ENCODE measurements at places on chromosomes 16 and 17. TPM values are rescaled to one million over a fixed set of nuclear protein-coding genes. Genes with fewer than 3 reads are reported as not detected.
A peak's percentile ranks its signal among the peaks of the same experiment; 100 is the strongest.

RBFOX1 gene
- not detected for total RNA-seq

AATK gene
- total RNA-seq = 0.25 TPM

GRCh38 chr17:65556910-65557348 lies 4.5 kb downstream of the AXIN2 start:
- H3K36me3 ChIP-seq = peaks cover 3% of the 10 kb centered on the region
- no peak for DNase-seq
- H3K4me3 ChIP-seq = peak overlapping the region; percentile 66
- no peaks in the 10 kb centered on the region for H3K27me3 ChIP-seq
- peak overlapping the region; percentile 36 for H3K27ac ChIP-seq
- H3K4me1 ChIP-seq = peaks cover 9% of the 10 kb centered on the region

DNA sequence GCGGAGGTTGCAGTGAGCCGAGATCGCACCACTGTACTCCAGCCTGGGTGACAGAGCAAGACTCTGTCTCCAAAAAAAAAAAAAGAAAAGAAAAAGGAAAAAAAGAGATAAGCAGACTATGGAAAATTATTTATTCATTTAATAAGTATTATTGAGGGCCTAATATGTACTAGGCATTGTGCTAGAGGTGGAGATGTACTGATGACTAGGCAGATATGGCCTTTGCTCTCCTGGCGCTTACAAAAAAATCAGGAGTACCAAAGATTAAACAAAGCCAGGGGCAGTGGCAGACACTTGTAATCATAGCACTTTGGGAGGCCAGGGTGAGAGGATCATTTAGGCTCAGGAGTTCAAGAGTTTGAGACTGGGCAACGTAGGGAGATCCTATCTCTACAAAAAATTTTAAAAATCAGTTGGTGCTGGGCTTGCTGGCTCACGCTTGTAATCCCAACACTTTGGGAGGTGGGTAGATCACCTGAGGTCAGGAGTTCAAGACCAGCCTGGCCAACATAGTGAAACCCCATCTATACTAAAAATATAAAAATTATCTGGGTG lies 10.4 kb upstream of the TNRC6A start:
- DNase-seq = no peak
- no peak overlapping the region for H3K27ac ChIP-seq
- no peaks in the 10 kb centered on the region for H3K4me1 ChIP-seq
- no peaks in the 10 kb centered on the region for H3K36me3 ChIP-seq
- no peaks in the 10 kb centered on the region for H3K27me3 ChIP-seq
- no peak overlapping the region for H3K4me3 ChIP-seq

- peak overlapping the region; percentile 54 for H3K4me3 ChIP-seq
- H3K27ac ChIP-seq = peak overlapping the region; percentile 48
- no peaks in the 10 kb centered on the region for H3K36me3 ChIP-seq
Observed at GRCh38 chr17:2053380-2054261, 1.3 kb upstream of the HIC1 start.

DNA sequence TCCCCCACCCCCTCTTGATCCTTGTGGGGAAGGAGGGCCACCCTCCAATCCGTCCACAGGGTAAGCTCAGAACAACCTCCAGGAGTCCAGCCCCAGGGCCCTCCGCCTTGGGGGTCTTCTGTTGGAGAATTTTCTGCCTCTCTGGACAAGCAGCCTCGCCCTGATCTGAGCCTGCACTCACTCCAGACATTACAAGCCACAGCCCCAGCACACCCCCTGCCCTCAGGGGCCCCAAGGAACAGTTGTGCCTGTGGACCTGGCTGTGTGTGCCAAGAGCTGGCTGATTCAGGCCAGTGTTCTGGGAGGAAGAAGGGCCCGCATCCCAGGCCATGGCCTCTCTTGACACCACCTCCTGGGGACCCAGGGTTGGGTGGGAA lies 477 bp upstream of the ARHGAP27 start:
- peaks cover 39% of the 10 kb centered on the region for H3K4me1 ChIP-seq
- no peaks in the 10 kb centered on the region for H3K27me3 ChIP-seq
- no peak overlapping the region for H3K27ac ChIP-seq

KRT23 gene
- total RNA-seq = not detected

GRCh38 chr16:63717806-63718205 lies 1404.1 kb downstream of the CDH11 start:
- DNase-seq = no peak
- H3K36me3 ChIP-seq = no peaks in the 10 kb centered on the region
- H3K4me1 ChIP-seq = no peaks in the 10 kb centered on the region
- H3K27ac ChIP-seq = no peak overlapping the region

DNA sequence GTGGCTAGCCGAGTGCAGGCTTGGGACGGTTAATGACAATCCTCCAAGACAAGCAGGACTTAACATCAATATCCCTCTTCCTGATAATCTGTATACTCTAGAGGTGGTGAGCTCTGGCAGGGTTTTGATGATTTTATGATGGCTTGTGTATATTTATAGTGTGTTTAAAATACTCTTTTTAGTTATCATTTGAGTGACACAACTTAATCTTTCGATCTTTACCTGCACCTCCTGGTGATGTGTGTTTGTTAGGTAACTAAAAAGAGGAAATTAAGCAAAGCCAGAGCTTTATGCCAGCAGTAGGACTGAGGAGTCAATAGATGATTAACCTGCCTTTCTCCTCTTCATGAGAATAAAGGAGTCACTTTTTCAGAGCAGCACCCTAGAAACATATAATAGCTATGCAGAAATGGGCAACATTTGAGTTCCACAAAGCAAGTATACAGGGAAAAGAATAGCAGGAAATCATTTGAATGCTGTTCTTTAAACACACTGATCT lies 210.5 kb downstream of the IRX3 start:
- H3K36me3 ChIP-seq = no peaks in the 10 kb centered on the region
- no peak overlapping the region for H3K27ac ChIP-seq
- H3K27me3 ChIP-seq = no peaks in the 10 kb centered on the region
- DNase-seq = no peak

DNA sequence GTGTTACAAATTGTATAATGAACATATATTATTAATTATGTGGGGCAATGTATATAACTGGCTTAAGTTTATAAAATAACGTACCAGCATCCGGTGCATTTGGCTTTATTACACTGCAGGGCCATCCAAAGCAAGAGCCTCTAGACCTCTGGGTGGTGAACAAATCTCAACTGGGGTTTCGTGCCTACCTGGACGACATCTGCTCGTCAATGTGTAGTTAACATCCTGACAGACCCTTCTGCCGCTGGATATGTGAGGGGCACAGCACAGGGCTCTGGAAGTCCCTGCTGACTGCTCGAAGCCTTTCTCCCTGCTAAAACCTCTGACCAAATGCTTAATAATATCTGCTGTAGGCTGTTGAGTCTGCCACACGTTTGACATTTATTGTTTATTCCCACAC lies 2.3 kb downstream of the TMEM186 start:
- peaks cover 8% of the 10 kb centered on the region for H3K36me3 ChIP-seq

DNA sequence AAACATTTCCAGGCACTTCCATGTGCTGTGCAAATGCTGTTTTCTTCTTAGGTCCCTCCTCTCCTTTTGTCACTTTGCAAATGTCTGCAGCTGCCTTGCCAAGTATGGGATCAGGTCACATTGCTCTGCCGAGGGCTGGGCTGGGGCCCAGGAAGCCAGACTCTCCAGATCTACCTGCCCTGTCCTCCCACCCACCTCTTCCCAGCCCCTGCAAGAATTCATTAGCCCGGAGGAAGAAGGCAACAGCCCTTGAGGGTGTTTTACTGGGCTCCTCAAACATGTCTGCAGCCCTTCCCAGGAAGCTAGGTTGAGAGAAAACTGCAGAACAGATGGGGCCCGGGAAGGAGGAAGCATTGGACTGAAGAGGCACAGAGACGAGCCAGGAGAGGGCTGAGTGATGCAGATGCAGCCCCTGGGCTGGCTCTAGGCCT lies 47.1 kb downstream of the WSB1 start:
- no peaks in the 10 kb centered on the region for H3K4me1 ChIP-seq
- H3K4me3 ChIP-seq = no peak overlapping the region
- no peaks in the 10 kb centered on the region for H3K27me3 ChIP-seq
- H3K27ac ChIP-seq = no peak overlapping the region
- no peaks in the 10 kb centered on the region for H3K36me3 ChIP-seq

DNA sequence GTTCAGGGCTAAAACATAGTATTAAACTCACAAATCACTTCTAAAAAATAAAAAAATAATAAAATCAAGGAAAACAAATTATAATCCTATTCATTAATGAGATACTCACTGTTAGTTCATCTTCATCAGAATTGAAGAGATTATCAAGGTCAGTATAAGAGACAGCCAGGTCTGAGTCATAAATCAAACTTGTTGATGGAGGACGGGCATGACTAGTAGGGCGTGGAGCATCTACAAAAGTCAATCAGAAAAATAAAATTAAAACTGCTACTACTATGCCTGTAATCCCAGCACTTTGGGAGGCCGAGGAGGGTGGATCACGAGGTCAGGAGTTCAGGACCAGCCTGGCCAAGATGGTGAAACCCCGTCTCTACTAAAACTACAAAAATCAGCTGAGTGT lies 59.1 kb upstream of the INTS2 start:
- H3K4me1 ChIP-seq = no peaks in the 10 kb centered on the region
- peaks cover 64% of the 10 kb centered on the region for H3K36me3 ChIP-seq
- H3K4me3 ChIP-seq = no peak overlapping the region
- no peak for DNase-seq
- no peaks in the 10 kb centered on the region for H3K27me3 ChIP-seq
- no peak overlapping the region for H3K27ac ChIP-seq

DNA sequence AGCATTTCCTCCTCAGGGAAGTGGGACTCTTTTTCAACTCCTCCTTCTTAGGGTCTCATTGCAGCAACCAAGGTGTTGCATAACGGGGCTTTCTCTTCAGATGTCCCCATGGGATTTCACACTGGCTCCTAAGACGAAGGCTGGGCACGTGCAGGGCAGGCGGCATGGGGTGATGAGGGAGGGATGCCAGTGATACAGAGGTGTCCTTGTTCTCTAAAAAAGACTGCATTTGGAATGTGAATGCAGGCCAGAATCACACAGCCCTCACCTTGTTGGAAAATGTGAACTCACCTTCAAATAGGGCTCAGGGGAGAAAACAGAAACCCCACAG lies 105.6 kb downstream of the XYLT1 start:
- peaks cover 91% of the 10 kb centered on the region for H3K4me1 ChIP-seq
- peak overlapping the region; percentile 68 for H3K27ac ChIP-seq
- no peaks in the 10 kb centered on the region for H3K27me3 ChIP-seq
- DNase-seq = no peak

DNA sequence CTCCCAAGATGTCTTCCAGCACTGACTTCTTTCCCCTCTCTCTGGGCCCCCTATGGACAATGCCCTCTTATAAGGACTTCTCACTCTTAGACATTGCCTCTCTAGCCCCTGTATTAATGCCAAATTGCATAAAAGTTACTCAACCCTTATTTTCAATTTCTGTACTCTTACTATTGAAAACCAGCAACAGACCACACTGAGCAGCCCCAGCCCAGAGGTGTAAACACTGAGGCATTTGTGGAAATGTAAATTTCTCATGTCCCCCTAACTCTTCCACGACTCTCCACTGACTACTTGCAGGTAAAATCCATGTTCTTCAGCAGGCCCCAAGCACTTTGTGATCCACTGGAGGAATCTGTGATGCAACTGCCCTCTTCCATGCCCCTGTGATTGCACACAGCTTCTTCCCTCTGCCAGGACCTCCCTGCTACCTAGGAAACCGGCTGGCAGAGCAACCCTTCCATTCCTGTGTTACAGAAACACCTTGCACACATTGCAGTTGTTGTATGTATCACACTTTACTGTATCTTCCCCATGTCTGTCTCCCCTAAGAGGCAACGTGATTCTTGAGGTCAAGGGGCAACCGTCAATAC lies 4.4 kb downstream of the N4BP1 start:
- DNase-seq = no peak
- H3K27ac ChIP-seq = no peak overlapping the region
- H3K36me3 ChIP-seq = peaks cover 4% of the 10 kb centered on the region
- H3K4me3 ChIP-seq = no peak overlapping the region
- peaks cover 74% of the 10 kb centered on the region for H3K4me1 ChIP-seq

SDR42E1 gene
- 4.5 TPM for total RNA-seq

GRCh38 chr17:16486373-16487250 lies 5.4 kb downstream of the LRRC75A start:
- no peak overlapping the region for H3K27ac ChIP-seq
- no peak overlapping the region for H3K4me3 ChIP-seq
- peaks cover 12% of the 10 kb centered on the region for H3K4me1 ChIP-seq
- no peak for DNase-seq
- H3K36me3 ChIP-seq = no peaks in the 10 kb centered on the region

- no peaks in the 10 kb centered on the region for H3K27me3 ChIP-seq
- H3K4me1 ChIP-seq = peaks cover 16% of the 10 kb centered on the region
- no peak overlapping the region for H3K27ac ChIP-seq
- H3K4me3 ChIP-seq = no peak overlapping the region
- no peak for DNase-seq
Observed at GRCh38 chr17:36085765-36086164, 4.2 kb downstream of the CCL3 start.

DNA sequence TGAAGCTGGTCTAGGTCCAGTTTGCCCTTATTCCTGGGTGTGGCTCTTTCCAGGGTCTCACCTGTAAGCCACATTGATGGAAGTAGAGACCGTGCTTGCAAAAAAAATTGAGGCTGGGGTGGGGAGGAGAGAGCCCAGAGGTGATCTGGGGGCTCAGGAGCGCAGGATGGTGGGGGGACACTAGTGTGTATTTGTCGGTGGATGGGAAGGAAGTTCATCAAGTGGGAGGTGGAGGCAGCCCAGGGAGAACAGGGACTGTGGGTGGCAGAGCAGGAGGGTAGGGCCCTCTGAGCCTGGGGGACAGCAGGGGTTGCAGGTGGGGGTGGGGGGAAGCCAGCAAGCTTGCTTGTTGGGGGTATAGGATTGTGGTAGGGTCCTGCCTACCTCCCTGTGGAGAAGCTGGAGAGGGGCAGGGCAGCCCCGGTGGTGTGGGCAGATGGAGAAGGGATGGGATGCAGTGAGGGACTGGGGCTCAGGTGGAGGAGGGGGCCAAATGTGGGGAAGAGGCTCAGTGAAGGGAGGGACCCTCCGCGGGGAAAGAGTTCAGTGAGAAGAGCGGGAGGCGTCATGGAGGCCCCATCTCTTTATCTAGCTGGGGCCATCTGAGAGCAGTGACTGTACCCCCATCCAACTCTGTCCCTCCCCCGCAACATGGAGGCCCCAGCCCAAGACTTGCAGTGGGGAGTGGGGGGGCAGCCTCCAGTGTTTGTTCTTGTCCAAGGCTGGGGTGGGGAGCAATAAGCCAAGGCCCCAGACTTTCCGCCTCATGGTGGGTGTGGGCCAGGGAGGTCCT lies 17.2 kb upstream of the TMEM92 start:
- no peaks in the 10 kb centered on the region for H3K4me1 ChIP-seq
- peaks cover 5% of the 10 kb centered on the region for H3K27me3 ChIP-seq

GRCh38 chr17:7712111-7712771 lies 5.3 kb upstream of the DNAH2 start:
- peaks cover 51% of the 10 kb centered on the region for H3K27me3 ChIP-seq
- peaks cover 15% of the 10 kb centered on the region for H3K4me1 ChIP-seq
- no peak overlapping the region for H3K4me3 ChIP-seq
- H3K27ac ChIP-seq = no peak overlapping the region
- no peaks in the 10 kb centered on the region for H3K36me3 ChIP-seq

GRCh38 chr17:56744721-56745120 lies 89.0 kb downstream of the C17orf67 start:
- no peaks in the 10 kb centered on the region for H3K4me1 ChIP-seq
- H3K27ac ChIP-seq = no peak overlapping the region
- no peak for DNase-seq
- no peak overlapping the region for H3K4me3 ChIP-seq

JMJD6 gene
- 133 TPM for total RNA-seq
